Gastroesophageal sphincter (tissue), 4 donors: ENCODE measurements at places on chromosomes 4 and X. TPM values are rescaled to one million over a fixed set of nuclear protein-coding genes. Genes with fewer than 3 reads are reported as not detected.

DNA sequence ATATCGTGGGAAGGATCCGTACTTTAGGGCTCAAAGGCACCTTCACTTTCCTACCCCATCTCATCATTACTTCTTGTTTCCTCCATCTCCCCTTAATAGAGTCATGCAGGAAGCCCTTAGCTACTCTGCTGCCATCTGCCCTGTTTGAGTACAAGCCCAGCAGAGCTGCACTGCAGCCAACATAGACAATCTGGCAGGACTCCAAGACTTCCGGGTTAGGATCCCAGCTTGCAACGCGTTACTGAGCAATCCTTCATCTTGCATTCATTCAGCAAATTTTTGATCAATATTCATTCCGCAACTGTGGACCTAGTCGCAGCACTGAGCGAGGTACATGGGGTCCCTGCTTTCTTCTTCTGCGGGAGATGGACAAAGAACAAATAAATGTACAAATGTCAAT lies 344.9 kb downstream of the BCOR start:
- no peak for ATAC-seq

- ATAC-seq, result peak; percentile 68
Measured at GRCh38 chr4:11625211-11625610, 196.5 kb upstream of the HS3ST1 start.

DNA sequence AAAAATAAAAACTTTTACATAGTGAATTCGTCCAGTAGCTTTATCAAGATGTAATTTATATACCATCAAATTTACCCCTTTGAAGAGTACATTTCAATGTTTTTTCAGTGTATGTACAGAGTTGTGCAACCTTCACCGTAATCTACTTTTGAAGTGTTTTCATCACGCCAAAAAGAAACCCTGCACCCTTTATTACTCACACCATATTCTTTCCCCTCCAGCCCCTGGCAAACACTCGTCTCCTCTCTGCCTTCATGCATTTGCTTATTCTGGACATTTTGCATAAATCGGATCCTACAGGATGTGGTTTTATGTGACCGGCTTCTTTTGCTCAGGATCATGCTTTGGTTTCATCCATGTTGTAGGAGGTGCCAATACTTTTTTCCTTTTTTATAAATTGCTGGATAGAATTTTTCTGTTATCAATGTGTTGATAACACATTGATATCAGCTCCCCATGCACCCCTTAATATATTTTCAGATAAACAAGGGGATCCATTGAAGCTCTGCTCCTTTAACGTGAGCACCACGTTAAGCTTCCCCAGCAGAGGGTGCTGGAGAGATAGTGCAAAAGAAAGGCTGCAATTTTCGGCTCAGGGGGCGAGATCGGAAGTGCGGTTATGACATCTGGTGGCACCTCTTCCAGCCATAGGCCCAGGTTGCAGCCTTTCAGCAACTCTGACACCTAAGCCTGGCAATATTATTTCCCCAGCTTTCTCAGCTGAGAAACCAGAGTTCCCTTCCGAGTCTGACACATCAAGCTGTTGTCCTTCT lies 100.1 kb upstream of the VCX3B start:
- no peak for ATAC-seq

VGLL1 gene
- 0.87 TPM for total RNA-seq

GSX2 gene
- not detected for total RNA-seq

GRCh38 chrX:119791437-119792231 lies at the start of gene RPL39:
Gene RPL39 (minus strand): TSS chrX:119791630. CDS start chrX:119791576, 54 bp downstream.
- peak; percentile 94 for ATAC-seq

SOX3 gene
- total RNA-seq, result not detected
